ENCODE measurements at places on chromosomes 4 and X.

- DNase-seq: peak; percentile 62
Measured at GRCh38 chr4:145786261-145786660, 106.3 kb downstream of the C4orf51 start.

DNA sequence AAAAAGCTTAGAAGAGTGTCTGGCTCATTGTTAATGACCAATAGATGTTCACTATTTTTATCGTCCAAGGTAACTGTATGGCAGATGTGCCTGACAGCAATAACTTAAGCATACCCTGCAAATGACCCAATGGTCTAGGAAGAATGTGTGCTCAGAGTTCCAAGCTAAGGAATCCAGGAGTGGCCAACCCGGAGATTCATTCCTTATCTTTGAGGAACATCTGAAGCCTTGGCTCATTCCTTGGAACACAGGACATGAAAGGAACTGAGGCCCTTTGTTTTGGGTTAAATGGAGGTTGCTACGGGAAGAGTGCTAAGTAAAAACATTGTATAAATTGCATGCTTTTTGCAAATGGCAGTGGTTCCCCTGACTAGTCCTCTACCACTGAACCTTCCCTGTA is 38.9 kb upstream of the EFNB1 start:
- DNase-seq: no peak

DNA sequence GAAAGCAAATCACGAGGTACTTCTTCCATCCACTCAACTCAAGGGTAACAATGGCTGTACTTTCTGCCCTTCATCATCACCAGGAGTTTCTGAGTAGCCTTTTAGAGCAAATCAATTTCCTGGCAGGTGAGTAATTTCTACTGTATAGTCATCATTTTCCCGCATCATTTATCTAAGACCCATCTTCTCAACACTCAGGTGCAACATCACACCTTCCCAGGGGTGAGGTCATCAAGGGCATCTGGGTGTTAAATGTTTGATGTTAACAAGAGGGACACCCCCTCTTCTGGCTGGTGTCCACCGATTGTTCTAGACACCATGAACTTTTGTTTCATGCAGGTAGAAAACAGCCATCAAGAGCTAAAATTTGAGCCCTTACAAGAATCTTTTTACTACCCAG is 313.4 kb upstream of the MAGEB2 start:
- no peak for DNase-seq

GRCh38 chrX:17377091-17377717 is 2.2 kb downstream of the NHS start:
- peak; percentile 39 for DNase-seq

DNA sequence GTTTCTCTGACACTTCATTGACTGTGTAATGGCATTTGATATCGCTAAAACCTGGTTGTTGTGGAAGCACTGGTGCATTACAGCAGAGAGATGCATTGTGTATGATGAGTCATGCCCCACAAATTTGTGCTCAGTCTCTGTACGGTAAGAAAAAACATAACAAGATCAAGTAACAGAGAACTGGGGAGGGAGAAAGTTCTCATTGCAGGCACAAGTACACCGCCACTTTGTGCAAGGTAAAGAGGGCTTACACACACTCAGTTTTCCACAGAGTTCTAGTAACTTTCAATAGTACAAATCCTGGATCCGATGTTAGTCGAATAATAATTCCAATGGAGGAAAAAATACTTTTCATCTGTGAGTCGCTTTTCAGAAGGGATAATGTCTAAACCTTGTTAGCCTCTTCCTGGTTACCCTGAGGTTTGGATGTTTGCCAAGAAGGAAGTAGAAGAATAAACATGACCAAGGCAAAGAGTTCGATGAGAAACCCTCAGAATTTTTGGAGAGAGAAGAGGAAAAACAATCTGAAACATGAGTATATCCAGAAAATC is 512.5 kb upstream of the SLIT2 start:
- no peak for DNase-seq

DNA sequence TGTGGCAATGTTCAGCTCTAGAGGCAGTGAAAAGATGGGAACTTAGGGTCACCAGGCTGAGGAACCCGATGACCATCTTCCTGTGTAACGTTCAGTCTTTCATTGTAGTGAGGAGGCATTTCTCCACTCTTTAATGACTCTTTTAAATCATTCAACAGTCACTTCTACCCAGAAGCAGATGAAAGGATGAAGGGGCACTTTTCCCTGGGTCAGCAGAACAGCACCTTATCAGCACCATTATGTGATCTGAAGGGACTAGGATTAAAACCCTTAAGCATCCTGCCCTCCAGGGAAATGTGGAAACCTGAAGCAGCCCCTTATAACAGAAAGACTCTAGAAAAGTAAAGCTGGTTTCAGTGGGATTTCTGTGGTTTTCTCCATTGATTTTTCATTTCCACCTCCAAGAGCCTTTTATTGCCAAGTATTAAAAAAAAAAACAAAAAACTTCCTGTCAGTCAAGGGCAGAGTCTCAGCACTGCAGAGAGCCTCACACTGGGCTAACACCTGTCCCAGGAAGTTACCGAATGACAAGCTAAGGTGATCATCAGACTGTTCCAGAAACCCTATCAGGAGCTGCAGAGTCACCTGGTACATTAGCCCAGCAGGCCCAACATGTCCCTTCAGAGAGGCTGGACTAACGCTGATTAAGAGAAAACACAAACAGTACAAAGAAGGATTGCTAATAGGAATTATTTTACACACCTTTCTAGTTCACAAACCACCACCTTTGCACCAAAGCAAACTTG is 185.9 kb downstream of the SHROOM3 start:
- DNase-seq: peak; percentile 98

DNA sequence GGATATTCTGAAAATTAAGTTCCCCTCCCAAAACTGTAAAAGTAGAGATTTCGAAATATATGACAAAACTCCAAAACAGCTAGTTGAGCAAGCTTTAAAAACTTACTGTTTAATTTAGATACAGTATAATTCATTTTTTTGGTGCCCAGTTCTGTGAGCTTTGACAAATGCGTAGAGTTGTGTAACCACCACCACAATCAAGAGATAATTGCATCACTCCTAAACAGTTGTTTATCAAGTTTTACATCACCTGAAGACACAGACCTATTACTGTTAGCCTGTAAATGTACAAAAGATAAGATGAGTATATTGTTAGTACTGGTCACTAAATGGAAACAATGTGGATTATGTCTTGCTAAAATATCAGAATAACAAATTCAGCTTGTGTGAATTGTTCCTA is 62.3 kb downstream of the ALG13 start:
- no peak for DNase-seq

- no peak for DNase-seq
Measured at GRCh38 chr4:149896432-149896831, 80.8 kb upstream of the IQCM start.
